Tibial nerve (tissue), 4 donors: ENCODE measurements at places on chromosomes 12 and 14.

- no peak for DNase-seq
Observed at GRCh38 chr14:23217032-23218020, 20.4 kb upstream of the RNF212B start.

- no peak for DNase-seq
Observed at GRCh38 chr12:75945581-75945980, 86.0 kb downstream of the PHLDA1 start.

DNA sequence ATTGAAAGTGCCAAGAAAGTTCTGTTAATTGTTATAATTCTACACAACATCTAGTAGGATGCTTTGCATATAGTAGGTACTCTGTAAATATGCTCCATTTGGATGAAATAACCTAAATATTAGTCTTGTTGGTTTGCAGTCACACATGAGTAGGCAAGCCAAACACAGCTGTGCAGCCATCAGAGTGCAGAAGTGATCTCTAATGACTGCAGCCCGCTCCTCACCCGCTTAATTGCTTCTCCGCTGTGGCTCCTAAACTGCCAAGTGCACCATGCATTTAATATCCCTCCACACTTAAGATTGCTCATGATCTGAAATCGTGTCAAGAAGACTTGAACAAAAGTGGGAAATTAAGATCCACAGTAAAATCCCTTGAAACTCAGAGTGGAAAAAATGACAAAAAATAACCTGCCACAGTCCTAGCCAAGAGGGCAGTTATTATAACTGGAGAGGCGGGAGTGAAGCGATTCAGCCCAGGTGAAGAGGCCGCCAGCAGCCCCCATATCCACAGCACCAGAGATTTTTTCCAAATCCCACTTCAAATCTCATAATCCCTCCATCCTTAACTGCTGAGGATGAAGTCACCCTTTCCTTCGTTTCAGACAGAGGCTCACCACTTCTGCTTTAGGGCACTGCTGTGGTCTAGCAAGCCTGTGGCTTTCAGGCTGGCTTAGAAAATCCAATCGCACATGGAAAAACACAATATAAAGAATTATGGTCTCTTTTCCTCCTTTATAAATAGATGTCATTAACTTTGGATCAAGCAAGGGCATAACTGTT lies 69.5 kb downstream of the TMEM30B start:
- DNase-seq: no peak

GRCh38 chr12:131121705-131122405 lies 168.1 kb downstream of the ADGRD1 start:
- DNase-seq: peak; percentile 9

- DNase-seq: no peak
Observed at GRCh38 chr14:68636597-68636996, 156.3 kb downstream of the ZFP36L1 start.

DNA sequence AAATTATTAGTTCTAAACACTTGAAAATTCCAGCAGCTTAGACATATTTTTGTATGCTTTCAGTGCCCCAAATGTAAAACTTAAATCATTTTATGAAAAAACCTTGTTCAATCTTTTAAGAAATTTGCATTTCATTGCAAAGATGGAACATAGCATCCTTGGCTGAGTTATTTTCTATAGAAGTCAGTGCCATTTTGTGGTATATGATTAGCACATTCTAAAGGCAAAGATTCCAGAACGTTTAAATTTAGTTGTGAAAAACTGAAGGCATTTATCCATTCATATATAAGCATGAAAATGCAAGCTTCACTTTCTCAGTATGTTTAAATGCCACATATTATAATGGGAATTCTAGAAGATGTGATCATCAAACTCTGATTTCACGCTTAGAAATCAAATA lies 332.1 kb downstream of the APAF1 start:
- DNase-seq: no peak

GRCh38 chr14:101009531-101009930 lies 106.0 kb upstream of the RTL1 start:
- DNase-seq: no peak

GRCh38 chr12:54509617-54510016 lies 12.1 kb downstream of the NCKAP1L start:
- DNase-seq: no peak
